ENCODE measurements at places on chromosomes 13 and 19. TPM values are rescaled to one million over a fixed set of nuclear protein-coding genes. Genes with fewer than 3 reads are reported as not detected.

DNA sequence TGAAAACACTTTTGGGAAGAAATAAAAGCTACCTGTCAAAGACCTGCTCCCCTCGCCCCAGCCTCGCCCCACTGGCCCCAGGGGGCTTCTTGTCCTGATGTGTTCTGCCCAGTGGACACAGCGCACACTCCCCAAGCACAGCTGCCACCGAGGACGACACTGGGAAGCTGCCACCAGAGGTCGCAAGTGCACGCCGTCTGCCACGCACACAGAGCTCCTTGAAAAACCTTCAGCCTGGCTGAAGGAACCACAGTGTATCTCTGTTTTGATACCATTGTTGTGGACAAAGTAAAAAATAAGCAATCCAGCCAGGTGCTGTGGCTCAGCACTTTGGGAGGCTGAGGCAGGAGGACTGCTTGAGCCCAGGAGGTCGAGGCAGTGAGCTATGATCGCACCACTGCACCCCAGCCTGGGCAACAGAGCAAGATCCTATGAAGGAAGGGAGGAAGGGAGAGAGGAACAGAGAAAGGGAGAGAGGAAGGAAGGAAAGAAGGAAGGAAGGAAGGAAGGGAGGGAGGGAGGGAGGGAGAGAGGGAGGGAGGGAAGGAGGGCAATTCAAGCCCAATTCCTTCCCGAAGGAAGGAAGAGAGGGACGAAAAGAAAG is 57.3 kb downstream of the CEBPG start:
- no peak overlapping the region for H3K27ac ChIP-seq
- DNase-seq: no peak
- no peaks in the 10 kb centered on the region for H3K27me3 ChIP-seq

- H3K4me1 ChIP-seq: peaks cover 5% of the 10 kb centered on the region
- no peak overlapping the region for H3K4me3 ChIP-seq
- no peaks in the 10 kb centered on the region for H3K36me3 ChIP-seq
- H3K27ac ChIP-seq: no peak overlapping the region
- no peak for DNase-seq
These were observed 1.3 kb downstream of the SOX21 start for GRCh38 chr13:94710881-94711560.

GRCh38 chr19:35885904-35886303 is 14.4 kb downstream of the NFKBID start:
- no peak for DNase-seq
- no peak overlapping the region for H3K27ac ChIP-seq
- H3K4me1 ChIP-seq: no peaks in the 10 kb centered on the region
- H3K36me3 ChIP-seq: no peaks in the 10 kb centered on the region

GRCh38 chr13:90416938-90417337 is 930.5 kb upstream of the MIR17HG start:
- H3K36me3 ChIP-seq: no peaks in the 10 kb centered on the region
- H3K4me3 ChIP-seq: no peak overlapping the region
- DNase-seq: no peak
- H3K27ac ChIP-seq: no peak overlapping the region

- no peaks in the 10 kb centered on the region for H3K36me3 ChIP-seq
- DNase-seq: no peak
- no peaks in the 10 kb centered on the region for H3K4me1 ChIP-seq
These were observed 220.4 kb upstream of the SOX1 start for GRCh38 chr13:111846391-111847159.

DNA sequence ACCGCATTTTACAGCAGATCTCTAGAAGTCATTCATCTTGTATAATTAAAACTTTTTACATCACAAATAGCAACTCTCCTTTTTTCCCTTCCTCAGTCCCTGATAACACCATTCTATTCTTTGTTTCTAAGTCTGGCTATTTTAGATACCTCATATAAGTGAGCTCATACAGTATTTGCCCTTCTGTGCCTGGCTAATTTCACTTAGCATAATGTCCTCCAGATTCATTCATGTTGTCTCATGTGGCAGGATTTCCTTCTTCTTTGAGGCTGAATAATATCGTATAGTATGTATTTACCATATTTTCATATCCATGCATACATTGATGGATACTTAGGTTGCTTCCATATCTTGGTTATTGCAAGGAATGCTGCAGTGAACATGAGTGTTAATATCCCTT is 362.0 kb downstream of the RFC3 start:
- no peaks in the 10 kb centered on the region for H3K27me3 ChIP-seq
- H3K4me1 ChIP-seq: no peaks in the 10 kb centered on the region
- H3K36me3 ChIP-seq: no peaks in the 10 kb centered on the region
- H3K4me3 ChIP-seq: no peak overlapping the region
- H3K27ac ChIP-seq: no peak overlapping the region

- no peak overlapping the region for H3K4me3 ChIP-seq
- no peaks in the 10 kb centered on the region for H3K27me3 ChIP-seq
- H3K4me1 ChIP-seq: peaks cover 5% of the 10 kb centered on the region
- no peak overlapping the region for H3K27ac ChIP-seq
- no peaks in the 10 kb centered on the region for H3K36me3 ChIP-seq
These were observed 134.9 kb downstream of the RAP2A start for GRCh38 chr13:97568850-97569249.

DNA sequence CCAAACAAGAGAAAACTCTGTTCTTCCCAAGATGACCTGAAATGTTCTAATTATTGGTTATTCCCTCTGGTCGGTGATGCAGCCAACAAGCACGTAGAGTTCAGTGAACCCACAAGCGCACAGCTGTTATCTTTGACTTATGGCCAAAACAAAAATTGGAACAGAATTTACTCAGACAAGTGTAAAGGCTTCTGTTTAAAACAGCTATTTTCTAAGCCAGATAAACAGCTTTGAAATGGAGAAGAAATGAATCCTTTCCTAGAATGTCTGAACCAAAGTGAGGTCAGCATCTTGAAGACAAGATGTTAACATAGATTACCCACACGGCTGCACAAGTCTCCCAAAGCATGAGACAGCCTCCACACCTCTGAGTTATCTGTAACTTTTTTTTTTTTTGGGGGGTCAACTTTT is 669.2 kb downstream of the DIAPH3 start:
- H3K36me3 ChIP-seq: no peaks in the 10 kb centered on the region
- H3K27me3 ChIP-seq: no peaks in the 10 kb centered on the region
- H3K4me3 ChIP-seq: no peak overlapping the region
- DNase-seq: no peak
- H3K27ac ChIP-seq: no peak overlapping the region
- H3K4me1 ChIP-seq: no peaks in the 10 kb centered on the region

DNA sequence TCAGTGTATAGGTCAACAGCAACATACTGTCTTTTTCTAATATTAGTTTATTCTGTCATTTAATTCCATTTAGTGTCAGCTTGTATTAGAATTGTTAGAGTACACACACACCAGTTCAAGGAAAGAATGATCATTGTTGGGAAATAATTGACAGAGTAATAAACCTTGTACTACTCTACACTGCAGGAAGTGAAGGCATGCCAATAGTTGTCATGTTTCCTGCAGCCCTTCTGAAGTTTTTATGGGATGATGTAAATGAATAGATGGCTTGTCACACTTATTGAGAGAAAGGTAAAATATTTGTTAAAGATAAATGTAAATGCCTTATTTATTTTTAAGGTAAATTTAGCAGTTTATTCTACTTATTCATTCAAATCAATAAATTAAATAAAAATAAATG is 306.9 kb upstream of the KLHL1 start:
- H3K4me1 ChIP-seq: no peaks in the 10 kb centered on the region
- DNase-seq: no peak
- H3K27me3 ChIP-seq: no peaks in the 10 kb centered on the region
- H3K36me3 ChIP-seq: no peaks in the 10 kb centered on the region

- no peak for DNase-seq
- H3K27ac ChIP-seq: no peak overlapping the region
- H3K4me1 ChIP-seq: no peaks in the 10 kb centered on the region
- H3K36me3 ChIP-seq: no peaks in the 10 kb centered on the region
- no peak overlapping the region for H3K4me3 ChIP-seq
These were observed 18.2 kb downstream of the CRX start for GRCh38 chr19:47839913-47840312.

DNA sequence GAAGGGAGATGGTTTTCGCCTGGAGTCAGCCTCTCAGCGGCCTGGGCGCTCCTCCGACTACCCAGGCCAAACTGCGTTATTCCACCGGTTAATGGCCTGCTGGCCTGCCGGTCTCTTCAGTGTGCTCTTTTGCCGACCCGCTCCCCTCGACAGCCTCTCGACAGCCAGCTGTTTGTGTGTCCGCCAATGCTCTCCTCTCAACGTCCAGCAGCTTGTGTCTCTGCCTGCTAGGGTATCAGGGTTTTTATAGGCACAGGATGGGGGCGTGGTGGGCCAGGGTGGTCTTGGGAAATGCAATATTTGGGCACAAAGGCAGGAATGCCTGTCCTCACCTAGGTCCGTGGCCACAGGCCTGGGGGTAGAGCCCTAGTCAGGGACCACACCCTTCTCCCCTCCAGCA is 1.5 kb upstream of the ZNF235 start:
- H3K36me3 ChIP-seq: no peaks in the 10 kb centered on the region
- H3K27me3 ChIP-seq: no peaks in the 10 kb centered on the region
- no peak overlapping the region for H3K27ac ChIP-seq
- H3K4me3 ChIP-seq: no peak overlapping the region

DNA sequence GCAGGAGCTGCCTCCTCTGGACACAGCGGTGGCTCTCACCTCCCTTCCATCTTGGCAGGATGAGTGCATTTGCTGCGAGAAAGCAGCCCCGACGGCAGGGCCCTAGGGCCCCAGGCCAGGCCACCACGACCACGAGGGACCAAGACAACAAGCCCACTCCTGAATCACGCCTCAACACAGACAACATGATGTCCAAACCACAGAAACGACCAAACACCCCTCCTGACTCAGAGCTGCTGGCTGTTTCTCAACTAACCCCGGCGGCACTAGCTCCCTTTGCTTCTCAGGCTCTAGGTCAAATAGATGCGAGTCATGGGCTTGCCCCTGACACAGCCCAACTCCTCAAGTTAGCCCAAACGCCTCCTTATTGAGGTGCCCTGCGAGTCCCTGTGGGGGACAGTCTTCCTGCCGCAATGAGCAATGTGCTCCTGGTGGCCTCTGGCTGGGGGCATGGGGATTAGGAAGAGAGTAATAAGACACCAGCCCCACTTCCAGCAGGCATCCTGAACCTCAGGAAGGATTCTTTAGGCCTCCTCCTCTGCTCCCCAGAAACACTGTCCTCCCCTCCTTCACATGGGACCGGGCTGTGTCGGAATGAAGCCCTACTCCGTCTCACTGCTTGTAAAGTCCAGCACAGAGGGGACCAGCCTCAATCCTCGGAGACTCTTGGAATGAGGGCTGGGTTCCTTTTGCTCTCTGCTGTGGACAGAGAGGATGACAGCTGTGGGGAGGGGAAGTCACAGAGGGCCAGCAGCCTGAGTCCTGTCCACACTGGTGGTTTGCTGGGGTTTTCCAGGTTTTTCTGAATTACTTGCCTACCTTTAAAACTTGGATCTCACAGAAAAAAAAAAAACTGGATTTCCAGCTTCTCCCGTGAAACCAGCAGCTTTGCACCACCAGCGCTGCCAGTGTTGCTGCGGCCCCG is 6.9 kb upstream of the ATF5 start:
- H3K4me3 ChIP-seq: no peak overlapping the region
- no peaks in the 10 kb centered on the region for H3K36me3 ChIP-seq
- no peaks in the 10 kb centered on the region for H3K4me1 ChIP-seq
- DNase-seq: no peak
- H3K27me3 ChIP-seq: no peaks in the 10 kb centered on the region
- no peak overlapping the region for H3K27ac ChIP-seq

GRCh38 chr13:20161275-20161950 is 561 bp upstream of the GJA3 start:
- H3K36me3 ChIP-seq: no peaks in the 10 kb centered on the region
- no peak overlapping the region for H3K27ac ChIP-seq
- H3K27me3 ChIP-seq: no peaks in the 10 kb centered on the region
- H3K4me3 ChIP-seq: peak overlapping the region; percentile 25

DNA sequence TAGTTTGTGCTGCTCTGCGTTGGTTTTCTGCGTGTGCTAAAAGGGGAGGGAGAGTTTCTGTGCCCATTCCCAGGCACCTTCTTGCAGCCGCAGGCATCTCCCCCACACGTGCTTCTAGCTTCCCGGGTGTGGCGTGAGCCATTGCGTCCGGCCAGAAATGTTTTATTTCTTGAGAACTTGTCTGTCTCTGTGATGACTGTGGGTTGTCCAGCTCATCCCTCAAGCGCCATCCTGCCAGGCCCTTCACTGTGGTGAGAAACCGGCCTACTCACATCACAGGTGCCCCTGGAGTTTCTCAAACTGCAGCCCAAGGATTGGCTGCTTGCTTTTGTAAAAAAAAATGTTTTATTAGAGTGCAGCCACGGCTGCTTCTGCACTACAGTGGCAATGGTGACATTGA is 24.2 kb downstream of the EPN1 start:
- H3K4me1 ChIP-seq: peaks cover 3% of the 10 kb centered on the region
- H3K27me3 ChIP-seq: no peaks in the 10 kb centered on the region
- no peak for DNase-seq
- no peak overlapping the region for H3K4me3 ChIP-seq
- no peaks in the 10 kb centered on the region for H3K36me3 ChIP-seq
- no peak overlapping the region for H3K27ac ChIP-seq

DNA sequence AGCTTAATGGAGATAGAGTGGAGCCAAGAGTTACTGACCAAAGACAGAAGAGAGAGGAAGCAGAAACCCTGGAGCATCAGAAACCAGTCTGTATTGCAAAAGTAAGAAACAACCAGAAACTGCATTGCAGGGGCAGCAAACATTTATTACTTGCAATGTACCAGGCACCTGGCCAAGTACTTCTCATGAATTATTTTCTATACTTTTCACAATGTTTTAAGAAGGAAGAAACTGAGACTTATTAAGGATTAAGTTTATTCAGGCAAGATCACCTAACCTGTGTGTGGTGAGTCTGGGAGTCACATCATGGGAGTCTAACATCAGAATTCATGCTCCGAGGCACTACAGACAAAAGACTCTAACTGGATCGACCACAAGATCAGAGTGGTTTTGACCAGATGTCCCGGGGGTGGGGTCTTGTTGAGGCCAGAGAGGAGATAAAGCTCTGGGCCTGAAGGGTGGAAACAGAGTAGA is 47.4 kb downstream of the TNFRSF19 start:
- DNase-seq: no peak
- no peak overlapping the region for H3K4me3 ChIP-seq

The ZNF561 gene
- 27.1 TPM for polyA plus RNA-seq

The LYL1 gene
- 0.90 TPM for polyA plus RNA-seq

The OR7C1 gene
- polyA plus RNA-seq: 0.13 TPM

The ZBTB45 gene
- 1.1 TPM for polyA plus RNA-seq

The PRODH2 gene
- polyA plus RNA-seq: not detected

The VSTM2B gene
- not detected for polyA plus RNA-seq

The ZNF724 gene
- 0.58 TPM for polyA plus RNA-seq

The SERTAD1 gene
- 7.3 TPM for polyA plus RNA-seq

The CPAMD8 gene
- polyA plus RNA-seq: 11.4 TPM

The ZNF317 gene
- polyA plus RNA-seq: 37.1 TPM

The ZNF773 gene
- 8.6 TPM for polyA plus RNA-seq

The PDE4C gene
- polyA plus RNA-seq: 0.67 TPM

The RABAC1 gene
- polyA plus RNA-seq: 21.2 TPM

The CYP2F1 gene
- not detected for polyA plus RNA-seq

Data from ovary (tissue), 10 donors.